ENCODE measurements at places on chromosomes 6 and 20.

- DNase-seq, result no peak
Measured at GRCh38 chr20:4065391-4065844, 50.1 kb upstream of the RNF24 start.

DNA sequence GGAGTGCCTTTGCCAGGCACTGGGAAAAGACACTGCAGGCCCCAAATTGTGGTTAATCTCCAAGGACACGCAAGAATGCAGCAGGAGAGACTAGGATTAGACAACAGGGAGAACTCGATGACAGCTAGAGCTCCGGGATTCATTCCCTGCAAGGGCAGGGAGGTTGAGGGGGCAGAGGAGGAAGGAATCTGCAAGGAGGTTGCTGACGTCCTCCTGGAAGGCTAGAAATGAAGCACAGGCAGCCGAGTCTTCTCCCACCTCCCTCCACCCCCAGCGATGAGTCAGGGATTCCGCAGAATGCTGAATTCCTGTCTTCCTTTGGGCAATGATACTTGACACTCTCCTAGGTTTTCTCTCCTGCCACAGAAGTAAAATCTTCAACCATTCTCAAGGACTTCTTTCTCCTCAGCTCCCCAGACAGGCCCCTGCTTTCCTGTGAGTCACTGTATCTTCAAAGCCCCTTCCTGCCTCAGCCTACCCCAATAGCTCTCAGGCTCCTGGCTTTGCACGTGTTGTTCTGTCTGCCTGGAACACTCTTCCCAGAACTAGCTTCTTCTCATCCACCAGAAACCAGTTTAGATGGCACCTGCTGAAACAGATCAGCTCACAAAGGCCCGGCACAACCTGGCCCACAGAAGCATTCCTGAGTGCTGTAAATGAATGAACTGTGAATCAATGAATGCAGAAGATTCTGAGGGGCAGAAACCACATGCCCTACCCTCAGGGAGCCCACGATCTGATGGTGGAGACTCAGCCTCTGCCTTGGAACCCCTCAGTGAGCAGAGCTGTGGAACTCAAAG lies 85.6 kb downstream of the MRPL14 start:
- DNase-seq, result no peak

DNA sequence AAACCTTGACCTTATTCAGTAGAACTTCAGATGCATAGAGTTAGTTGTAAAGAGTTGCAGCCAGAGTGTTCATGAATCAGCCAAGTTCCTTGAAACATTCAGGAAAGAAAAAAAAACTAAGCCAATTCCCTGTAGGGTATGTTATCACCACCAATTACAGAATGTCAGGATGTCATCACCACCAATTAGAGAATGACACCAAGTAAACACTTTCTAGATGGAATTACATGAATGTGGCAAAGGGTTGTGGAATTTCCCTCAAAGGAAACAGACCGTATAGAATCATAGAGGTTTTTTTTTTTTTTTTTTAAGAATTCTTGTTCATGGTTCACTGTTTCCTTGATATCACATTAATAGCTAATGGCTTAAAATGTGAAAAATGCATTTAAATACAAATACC lies 472.1 kb upstream of the RNF217 start:
- no peak for DNase-seq

- no peak for DNase-seq
Measured at GRCh38 chr6:16653226-16653625, 108.0 kb downstream of the ATXN1 start.

DNA sequence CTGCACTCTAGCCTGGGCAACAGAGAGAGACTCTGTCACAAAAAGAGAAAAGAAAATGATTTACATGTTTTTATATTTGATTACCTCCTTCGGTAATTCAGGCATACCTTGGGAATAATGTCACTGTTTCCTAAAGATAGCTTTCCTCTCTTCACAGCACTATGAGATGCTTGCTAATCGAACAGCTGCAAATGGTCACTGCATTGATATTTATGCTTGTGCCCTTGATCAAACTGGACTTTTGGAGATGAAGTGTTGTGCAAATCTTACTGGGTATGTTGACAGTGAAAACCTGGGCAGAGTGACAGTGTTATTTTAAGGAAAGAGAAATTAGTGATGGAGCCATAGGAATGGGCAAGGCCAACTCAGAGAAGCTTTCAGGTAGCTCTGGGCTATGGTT lies 19.6 kb downstream of the SEC23B start:
- DNase-seq, result no peak

DNA sequence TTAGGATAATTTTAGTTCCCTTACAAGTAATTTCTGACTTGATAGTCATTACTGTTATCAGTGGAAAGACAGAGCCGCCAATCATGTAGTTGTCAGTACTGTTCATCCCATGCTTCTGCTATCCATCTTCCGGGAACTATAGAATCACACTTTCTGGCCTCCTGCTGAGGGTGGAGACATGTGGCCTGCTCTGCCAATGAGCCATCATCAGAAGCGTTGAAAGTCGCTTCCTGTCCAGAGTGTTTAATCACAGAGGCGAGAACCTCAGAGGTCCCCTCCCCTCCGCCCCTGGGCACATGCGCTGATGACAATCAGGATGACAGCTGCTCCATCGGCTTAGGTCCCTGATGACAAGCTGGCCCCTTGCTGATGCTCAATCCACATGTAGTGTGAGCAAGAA lies 3.0 kb downstream of the DDO start:
- no peak for DNase-seq

DNA sequence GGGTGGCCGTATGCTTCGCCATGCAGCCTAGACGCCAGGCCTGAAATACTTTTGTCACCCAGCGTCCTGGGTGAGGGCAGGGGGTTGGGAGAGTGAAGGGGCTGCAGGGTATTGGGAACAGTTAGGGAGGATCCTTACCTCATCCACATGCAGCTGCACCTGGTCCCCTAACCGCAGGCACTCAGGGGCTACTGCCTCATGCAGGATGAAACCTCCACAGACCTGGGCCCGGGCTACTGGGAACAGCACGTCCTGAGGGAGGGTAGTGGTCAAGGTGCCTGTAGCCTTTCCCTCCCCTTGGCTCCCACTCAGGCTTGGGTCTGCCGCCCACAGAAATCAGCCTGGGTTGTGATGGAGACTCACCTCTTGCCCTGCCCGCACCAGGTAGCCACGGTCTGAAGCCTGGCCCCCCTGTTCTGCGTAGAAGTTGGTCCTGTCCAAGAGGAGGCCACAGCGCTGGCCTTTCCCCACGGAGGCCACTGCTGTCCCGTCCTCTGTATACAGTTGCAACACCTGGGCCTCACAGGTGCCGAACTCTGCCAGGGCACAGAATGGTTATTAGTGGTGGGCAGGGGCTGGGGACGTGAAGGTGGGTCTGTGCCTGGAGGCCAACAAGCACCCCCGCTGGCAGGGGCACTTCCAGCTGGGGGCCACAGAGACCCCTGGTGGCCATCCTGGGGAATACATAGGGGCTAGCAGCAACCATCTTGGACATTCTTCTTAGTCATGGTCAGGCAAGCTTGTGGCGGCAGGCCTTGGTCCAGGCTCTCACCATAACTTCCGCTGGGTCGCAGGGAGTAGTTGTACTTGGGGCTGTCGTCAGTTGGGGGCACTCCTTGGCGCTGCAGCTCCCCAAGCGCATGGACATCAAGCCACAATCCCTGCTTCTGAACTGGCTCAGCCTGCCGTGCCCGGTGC lies 8.6 kb downstream of the AARS2 start:
- no peak for DNase-seq

DNA sequence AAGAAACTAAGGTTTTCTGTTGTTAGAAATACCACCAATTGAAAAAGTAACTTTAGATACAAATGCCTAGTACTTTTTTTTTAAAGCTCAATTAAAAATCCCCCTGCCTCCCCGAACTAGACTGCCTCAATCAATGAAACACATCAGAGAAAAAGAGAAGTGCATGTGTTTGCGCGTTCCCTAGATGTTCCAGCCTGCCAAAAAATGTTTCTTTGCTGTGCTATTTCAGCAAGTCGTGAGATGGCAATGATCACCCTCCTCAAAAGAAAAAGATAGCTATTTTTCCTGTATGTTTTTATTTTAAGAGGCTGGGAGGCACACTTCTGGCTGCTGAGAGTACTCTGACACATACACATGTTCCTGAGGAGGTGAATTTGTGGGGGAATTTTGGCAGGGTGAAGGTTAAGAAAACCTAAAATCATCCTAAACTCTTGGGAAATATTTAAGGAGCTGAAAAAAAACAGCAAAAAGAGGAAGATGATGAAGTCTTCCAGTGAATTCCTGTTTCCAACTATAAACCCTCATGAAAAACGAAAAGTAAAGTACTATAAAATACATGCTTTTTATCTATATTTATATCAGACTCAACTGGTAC lies 114.8 kb downstream of the HIVEP2 start:
- no peak for DNase-seq

- no peak for DNase-seq
Measured at GRCh38 chr20:1396264-1396663, 3.4 kb upstream of the FKBP1A start.

DNA sequence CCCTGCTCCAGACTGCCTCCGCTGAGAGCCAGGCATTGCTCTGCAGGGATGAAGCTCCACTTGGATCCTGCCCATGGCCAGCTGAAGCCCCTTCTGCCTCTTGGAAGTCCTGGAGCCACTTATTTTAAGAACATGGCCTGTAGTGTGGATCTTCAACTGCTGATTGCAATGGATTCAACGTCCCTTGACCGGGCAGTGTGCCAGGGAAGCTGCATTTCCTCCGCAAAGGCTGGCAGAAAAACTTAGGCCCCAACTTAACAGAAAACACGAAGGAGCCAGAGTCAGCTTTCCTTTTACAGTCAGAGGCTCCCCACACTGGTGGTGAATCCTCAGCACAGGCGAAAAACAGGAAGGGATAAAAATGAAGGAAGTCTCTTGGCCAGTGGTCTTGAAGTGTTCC lies 26.3 kb upstream of the FOXQ1 start:
- no peak for DNase-seq

DNA sequence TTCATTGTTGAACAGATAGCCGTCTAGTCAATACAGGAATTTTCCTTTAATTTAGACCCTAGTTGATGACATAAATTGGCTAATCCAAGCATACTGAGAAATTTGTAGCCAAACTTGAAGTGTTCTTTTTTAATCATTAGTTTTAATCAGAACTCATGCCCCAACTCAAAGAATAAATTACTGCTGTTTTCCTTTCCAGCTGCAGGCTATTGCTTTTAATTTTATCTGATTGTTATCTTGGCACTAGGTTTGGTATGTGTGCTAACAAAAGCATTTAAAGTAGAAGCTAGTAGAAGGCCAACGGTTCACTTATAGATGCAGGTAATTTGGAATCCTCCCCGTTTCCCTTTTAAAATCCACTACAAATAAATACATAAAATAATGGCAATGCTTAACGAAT lies 188.5 kb downstream of the CD109 start:
- DNase-seq, result no peak

- DNase-seq, result no peak
Measured at GRCh38 chr6:72324591-72324990, 297.3 kb upstream of the KCNQ5 start.

GRCh38 chr6:120248451-120248850 lies 898.9 kb upstream of the MAN1A1 start:
- no peak for DNase-seq

- DNase-seq, result no peak
Measured at GRCh38 chr6:4459032-4459431, 317.2 kb upstream of the CDYL start.

GRCh38 chr6:56363796-56364430 lies 116.5 kb upstream of the COL21A1 start:
- DNase-seq, result no peak
